NB4 (cell line): ENCODE measurements at places on chromosomes 1 and 21.

- no peak for DNase-seq
Measured at GRCh38 chr1:1167841-1168450, 5.7 kb upstream of the TTLL10 start.

DNA sequence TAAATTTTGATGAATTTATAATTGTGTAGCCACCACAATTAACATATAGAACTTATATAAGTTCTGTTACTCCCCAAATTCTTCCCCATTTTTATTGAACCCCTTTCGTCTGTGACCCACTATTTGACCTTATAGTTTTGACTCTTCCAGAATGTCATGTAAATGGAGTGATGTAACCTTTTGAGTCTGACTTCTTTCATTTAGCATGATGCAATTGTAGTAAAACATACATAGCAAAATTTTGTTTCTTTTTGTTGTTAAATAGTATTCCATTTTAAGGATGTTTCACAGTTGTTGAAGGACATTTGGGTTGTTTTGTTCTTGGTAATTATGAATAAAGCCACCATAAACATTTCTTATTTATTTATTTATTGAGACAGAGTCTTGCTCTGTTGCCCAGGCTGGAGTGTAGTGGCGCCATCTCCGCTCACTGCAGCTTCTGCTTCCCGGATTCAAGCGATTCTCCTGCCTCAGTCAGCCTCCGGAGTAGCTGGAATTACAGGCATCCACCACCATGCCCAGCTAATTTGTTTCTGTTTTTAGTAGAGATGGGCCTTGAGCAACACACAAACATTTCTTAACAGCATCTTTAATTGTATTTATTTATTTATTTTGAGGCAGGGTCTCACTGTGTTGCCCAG lies 33.6 kb downstream of the RPRD2 start:
- DNase-seq, result no peak

DNA sequence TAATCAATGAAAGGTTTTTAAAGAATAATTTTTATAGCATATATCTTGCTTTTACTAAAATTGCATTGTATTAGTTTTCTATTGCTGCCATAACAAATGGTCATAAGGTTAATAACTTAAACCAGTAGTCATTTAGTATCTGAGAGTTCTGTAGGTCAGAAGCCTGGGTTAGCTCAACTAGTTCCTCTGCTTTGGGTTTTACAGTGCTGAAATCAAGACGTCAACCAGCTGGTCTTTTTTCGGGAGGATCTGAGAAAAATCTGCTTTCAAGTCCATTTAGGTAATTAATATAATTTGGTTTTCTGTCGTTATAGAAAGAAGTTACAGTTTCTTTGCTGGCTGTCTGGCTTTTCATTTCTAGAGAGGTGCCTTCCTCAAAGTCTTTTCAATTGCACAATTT lies 577.7 kb downstream of the MRPL39 start:
- no peak for DNase-seq

DNA sequence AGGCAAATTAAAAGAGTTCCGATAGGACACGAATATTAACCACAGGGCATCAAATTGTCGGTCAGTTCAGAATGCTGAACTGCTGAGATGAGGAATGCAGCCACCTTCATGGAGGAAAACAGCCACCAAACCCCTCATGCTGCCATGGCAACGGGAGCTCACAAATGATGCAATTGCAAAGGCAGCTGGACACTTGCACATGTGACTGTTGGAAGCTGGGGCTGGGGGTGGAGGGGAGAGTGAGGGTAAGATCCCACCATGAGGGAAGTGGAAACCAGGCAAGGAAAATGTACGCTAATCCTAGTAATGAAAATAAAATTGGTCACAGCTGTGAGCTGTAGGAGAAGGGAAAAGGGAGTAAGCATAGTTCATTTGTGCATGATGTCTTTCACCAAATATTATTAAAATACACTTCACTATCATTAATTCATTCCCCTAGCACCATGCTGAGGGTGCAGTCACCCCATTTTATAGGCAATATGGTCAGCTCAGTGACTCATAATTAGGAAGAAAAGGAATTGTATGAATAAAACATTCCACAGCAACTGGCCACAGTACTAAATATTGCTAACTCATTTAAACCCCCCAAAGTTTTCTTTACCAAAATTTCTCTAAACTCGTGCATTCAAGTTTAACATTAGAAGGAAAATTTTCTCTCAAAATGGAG lies 15.3 kb downstream of the BECN2 start:
- peak; percentile 19 for DNase-seq

- DNase-seq, result peak; percentile 69
Measured at GRCh38 chr1:41870076-41870562, 48.6 kb downstream of the HIVEP3 start.

DNA sequence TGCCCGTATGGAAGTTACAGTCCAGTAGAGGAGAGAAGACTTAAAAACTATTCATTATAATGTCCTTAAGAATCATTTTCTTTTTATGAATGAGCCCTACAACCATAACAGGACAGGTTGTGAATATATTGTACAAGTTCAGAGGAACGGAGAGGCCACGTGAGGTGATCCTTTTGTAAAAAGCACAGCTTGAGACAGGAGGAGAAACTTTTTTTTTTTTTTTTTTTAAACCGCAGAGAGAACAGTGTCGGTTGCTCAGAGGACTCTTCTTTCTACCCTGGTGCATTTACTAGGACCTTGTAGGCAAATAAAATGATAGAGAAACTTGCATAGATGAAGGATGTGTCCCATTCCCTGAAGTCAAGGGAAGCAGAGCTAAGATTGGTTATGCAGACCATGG lies 32.1 kb downstream of the DYRK1A start:
- no peak for DNase-seq

DNA sequence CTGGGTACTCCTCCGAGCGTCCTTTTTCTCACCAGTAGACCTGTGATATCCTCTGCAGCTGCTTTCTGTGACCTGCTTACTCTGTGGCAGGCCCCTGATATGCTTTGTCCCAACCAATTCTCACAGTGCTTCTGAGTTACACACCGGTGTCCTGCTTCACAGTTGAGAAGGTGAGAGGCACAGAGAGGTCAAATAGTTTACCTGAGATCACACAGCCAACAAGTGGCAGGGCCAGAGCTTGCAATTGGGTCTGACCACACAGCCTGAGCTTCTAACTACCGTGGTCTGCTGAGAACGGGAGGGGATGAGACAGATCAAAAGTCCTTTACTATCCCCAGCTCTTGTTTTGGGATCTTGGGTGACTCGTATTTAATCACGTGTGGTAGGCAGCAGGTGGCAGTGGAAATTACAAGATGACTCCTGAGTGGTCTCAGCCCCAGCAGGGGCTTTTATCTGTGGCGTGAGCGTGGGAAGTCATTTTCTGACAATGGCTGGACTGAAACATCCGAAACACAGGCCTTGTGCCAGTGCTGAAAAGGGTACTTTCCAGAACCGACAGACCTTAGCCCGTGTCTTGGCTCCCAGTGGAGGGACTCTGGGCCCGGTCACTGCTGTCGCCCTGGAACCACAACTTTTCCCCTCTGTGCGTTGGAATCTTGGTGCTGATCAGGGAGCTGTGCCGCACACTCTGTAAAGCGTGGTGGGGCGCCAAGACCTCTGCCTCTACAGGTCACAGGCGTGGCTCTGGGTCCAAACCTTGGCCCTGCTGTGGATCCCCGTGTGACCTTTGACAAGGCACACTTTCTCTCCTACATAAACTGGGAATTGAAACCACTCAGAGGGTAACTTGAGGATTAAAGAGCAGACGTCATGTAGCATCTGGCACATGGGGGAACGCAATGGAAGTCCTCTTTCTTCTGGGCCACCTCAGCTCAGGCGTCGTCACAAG lies 11.9 kb downstream of the THEMIS2 start:
- DNase-seq, result peak; percentile 51

GRCh38 chr1:184931566-184931965 lies 42.7 kb downstream of the NIBAN1 start:
- no peak for DNase-seq

GRCh38 chr1:107405236-107405635 lies 264.4 kb downstream of the NTNG1 start:
- DNase-seq, result peak; percentile 4

DNA sequence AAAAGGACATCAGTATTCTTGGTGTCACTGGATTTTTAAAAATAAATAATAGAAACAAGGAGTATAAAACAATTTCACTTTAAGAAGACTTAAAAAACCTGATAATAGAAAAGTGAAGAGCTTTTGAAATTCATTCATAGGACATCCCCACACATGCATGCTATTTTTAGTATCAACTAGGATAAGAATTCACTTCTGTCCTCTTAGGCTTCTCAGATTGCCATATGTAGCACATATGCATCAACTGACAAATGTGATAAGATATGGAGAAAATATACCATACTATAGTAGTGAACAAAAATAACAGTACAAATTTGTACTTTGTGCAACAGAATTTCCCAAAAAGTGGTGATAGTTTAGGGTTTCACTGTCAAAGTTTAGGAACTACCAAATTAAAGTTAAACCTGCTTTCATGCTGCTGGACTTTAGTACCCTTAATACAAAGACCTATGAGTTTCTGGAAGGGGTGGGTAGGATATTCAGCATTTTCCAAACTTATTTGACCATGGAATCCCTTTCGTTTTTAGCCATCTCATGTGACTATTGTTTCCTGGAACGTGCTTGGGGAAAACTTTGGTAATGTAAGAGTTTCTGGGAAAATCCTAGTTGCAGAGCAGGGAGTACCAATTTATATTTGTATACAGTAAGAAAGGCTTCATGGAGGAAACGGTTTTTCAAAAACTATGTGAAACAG lies 19.8 kb downstream of the RPRD2 start:
- no peak for DNase-seq

DNA sequence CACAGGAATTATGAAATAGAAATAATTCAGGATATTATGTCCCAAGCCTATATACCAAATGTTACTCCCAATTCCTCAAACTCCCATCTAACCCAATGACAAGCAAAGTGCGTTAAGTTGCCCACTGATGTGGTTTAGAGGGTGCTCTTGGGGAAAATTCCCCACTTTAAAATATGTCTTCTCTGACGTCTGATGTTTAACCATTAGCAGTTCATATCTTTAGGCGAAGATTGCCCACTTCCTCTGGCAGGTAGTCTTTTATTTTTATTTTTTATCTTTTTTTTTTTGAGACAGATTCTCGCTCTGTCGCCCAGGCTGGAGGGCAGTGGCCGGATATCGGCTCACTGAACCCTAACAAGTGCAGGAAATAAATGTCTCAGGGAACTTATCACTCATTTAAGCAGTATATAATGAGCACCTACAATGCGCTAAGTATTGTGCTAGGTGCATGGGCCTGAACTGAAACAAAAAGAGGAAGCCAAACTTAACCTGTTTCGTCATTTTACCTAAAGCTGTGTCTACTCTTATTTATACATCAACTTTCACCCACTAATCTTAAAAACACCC lies 1.3 kb upstream of the LYST start:
- peak; percentile 60 for DNase-seq

DNA sequence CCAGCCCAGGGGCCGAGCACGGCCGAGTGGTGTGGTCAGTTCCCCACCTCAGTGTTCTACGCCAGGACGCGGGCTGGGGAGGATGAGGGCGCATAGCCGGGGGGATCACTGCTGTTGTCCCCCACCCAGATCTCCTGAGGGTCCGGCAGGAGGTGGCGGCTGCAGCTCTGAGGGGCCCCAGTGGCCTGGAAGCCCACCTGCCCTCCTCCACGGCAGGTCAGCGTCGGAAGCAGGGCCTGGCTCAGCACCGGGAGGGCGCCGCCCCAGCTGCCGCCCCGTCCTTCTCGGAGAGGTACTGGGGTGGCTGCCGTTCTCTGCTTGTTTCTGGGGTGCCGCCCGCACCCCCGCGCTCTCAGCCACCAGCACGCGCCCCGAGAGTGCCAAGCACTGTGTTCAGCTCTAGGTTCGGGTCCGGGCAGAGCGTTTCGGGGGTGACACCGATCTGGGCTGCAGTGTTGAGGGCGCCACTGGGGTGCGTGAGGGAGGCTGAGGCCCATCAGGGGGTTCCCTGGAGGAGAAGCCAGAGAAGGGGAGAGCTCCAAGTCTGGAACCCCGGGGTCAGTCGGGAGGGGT lies 17.4 kb downstream of the SAMD11 start:
- DNase-seq, result no peak

DNA sequence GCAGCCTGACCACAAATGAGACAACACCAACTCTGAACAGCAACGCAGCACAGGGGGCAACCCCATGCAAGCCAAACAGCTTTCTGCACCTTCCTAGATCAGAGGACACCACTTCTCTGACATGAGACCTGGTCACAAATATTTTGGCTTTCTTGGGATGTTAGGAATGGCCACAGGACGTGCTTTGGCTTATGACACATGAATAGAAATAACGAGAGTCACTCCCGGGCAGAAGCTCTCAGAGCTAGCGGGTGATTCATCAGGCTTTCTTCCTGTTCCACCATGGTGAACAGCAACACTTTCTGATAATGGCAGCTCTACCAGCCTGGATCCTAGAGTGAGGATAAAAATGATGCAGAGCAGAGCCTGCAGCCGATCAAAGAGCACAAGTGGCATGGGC lies 39.4 kb downstream of the PAFAH2 start:
- DNase-seq, result peak; percentile 12

DNA sequence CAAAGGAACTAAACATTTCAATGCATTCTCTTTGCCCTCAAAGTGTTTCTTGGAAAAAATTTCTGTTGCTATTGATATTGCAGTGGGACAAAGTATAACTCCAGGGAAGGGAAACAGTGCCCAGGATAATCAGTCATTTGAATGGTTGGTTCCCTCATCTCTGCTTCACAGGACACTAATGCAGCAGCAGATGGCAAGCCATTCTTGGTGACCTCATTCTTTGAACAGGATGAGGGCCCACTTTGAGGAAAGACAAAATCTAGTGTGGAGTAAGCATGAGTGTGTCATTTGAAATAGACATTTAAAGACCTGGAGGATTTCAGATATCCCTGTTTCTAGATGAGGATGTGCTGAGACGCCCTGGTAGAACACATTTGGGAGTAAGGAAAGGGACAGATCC lies 32.3 kb downstream of the CHRM3 start:
- no peak for DNase-seq

- peak; percentile 22 for DNase-seq
Measured at GRCh38 chr1:185720633-185721272, 13.4 kb upstream of the HMCN1 start.

DNA sequence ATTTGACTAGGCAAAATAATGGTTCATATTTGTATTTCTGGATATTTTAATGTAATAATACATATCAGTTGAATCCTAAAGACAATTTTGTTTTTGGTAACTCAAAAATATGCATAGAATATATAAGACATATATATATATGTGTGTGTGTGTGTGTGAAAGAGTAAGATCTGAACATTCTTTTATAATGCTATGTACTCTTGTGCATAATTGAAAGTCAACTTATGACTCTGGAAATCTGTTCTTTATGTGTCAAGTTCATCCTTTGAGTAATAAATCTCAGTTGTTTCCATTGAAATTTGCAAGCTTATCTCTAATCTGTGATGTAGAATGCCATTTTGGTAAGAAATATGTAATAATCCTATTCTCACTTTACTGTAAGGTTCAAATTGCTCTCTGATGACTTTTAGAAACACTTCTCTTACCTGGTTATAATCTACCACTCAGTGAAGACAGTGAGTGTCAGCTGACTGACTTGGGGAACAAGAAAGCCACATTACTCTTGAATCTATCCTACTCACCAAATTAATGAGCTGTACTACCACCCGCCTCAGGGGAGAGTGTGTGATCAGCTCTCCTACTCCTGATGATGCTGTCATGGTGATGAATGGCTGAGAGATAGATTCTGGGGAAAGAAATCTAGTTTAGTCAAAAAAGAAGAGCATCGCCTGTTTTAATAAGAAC lies 15.0 kb upstream of the NEK7 start:
- DNase-seq, result no peak
